ENCODE measurements at places on chromosomes 16 and 17. TPM values are rescaled to one million over a fixed set of nuclear protein-coding genes. Genes with fewer than 3 reads are reported as not detected.

DNA sequence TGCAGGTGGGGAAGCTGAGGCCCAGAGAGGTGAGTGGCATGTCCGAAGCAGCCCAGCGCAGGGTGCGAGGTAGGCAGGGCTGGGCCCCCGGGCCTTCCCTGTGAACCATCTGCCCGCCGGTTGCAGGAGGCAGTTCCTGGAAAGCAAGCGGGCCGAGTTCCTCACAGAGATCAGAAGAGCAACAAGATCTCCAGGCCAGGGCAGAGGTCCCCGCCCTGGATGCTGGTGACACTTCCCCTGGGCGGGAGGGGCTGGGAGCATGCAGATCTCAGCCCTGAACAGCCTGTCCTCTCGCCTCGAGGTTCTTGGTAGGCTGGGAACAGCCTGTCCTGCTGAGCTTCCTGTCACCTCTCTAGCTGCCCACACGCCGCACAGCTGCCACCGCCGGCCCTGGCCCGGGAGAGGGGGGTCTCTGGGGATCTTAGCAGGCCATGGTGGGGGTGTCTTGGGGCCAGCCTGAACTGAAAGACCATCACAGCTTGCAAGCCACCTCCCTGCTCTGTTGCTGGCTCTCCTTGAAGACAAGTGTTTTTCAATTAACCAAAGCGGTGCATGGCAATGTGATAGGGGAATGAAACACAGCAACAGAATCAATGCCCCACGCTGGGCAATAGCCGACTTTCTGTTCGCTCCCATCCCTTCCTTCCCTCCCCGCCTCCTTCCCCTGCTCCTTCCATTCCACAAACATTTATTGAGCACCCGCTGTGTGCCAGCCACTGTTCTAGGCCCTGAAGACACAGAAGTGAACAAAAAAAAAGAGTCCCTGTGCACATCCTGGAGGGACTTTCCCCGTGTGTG is 31.7 kb downstream of the SOCS1 start:
- peak overlapping the region; percentile 18 for H3K27ac ChIP-seq
- no peaks in the 10 kb centered on the region for H3K4me1 ChIP-seq
- H3K36me3 ChIP-seq: no peaks in the 10 kb centered on the region

GRCh38 chr16:30401768-30402425 is 5.5 kb upstream of the ZNF771 start:
- H3K36me3 ChIP-seq: no peaks in the 10 kb centered on the region
- H3K4me1 ChIP-seq: no peaks in the 10 kb centered on the region
- H3K27me3 ChIP-seq: no peaks in the 10 kb centered on the region
- no peak overlapping the region for H3K27ac ChIP-seq

GRCh38 chr17:67829331-67829730 is 4.0 kb downstream of the BPTF start:
- no peaks in the 10 kb centered on the region for H3K36me3 ChIP-seq
- H3K27ac ChIP-seq: no peak overlapping the region
- H3K4me1 ChIP-seq: no peaks in the 10 kb centered on the region
- H3K4me3 ChIP-seq: no peak overlapping the region
- H3K27me3 ChIP-seq: no peaks in the 10 kb centered on the region
- DNase-seq: no peak

- no peak overlapping the region for H3K27ac ChIP-seq
- no peak for DNase-seq
- H3K4me3 ChIP-seq: no peak overlapping the region
- no peaks in the 10 kb centered on the region for H3K4me1 ChIP-seq
- H3K36me3 ChIP-seq: no peaks in the 10 kb centered on the region
Observed at GRCh38 chr17:82802075-82802780, 37.6 kb downstream of the ZNF750 start.

- no peaks in the 10 kb centered on the region for H3K36me3 ChIP-seq
- DNase-seq: no peak
- H3K27ac ChIP-seq: peak overlapping the region; percentile 62
- no peaks in the 10 kb centered on the region for H3K27me3 ChIP-seq
Observed at GRCh38 chr17:909642-910323, 69.8 kb downstream of the NXN start.

GRCh38 chr17:20966870-20967269 is 75.9 kb downstream of the USP22 start:
- no peaks in the 10 kb centered on the region for H3K4me1 ChIP-seq
- H3K36me3 ChIP-seq: no peaks in the 10 kb centered on the region
- no peak overlapping the region for H3K4me3 ChIP-seq
- DNase-seq: no peak
- no peaks in the 10 kb centered on the region for H3K27me3 ChIP-seq

GRCh38 chr17:42310787-42311215 is 22.5 kb downstream of the STAT5A start:
- peaks cover 7% of the 10 kb centered on the region for H3K4me1 ChIP-seq
- no peaks in the 10 kb centered on the region for H3K36me3 ChIP-seq
- no peaks in the 10 kb centered on the region for H3K27me3 ChIP-seq
- peak overlapping the region; percentile 71 for H3K27ac ChIP-seq
- no peak overlapping the region for H3K4me3 ChIP-seq
- no peak for DNase-seq

The TMC7 gene
- total RNA-seq: 2.9 TPM

The HSD17B2 gene
- 1.0 TPM for total RNA-seq

The ZNF747 gene
- 22.6 TPM for total RNA-seq

All from prostate gland (tissue), 2 donors.